ENCODE measurements at places on chromosomes 13 and 19. TPM values are rescaled to one million over a fixed set of nuclear protein-coding genes. Genes with fewer than 3 reads are reported as not detected.

- DNase-seq: no peak
Measured at GRCh38 chr13:111245576-111246384, 74.7 kb upstream of the TEX29 start.

DNA sequence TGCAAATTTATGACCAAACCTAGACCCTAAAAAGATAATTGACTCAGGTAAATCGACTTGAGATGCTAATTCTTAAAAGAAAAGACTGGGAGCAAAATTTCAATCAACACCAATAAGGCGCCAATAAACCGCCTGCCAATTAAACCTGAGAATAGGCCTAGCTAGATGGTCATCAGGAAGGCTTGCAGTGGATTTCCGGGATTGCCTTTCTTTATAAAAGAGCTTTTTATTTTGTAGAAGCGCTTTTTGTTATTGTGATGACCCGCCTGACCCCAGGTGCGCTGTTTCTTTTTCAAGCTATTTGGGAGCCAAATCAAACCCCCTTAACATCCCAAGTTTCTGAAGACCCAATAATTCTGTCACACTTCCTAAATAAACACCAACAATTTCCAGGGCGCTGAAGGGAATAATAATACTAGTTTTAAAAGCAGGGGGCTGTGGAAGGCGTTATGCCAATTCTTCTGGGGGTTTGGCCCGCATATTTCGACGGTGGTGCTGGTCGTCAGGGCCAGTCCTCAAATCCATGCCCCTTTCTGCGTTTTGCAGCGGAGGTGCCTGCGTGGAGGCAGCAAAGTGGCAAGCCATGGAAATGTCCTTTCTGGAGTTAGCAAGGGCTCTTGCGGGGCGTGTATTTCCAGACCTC is 2.9 kb upstream of the ZIC5 start:
- DNase-seq: no peak

DNA sequence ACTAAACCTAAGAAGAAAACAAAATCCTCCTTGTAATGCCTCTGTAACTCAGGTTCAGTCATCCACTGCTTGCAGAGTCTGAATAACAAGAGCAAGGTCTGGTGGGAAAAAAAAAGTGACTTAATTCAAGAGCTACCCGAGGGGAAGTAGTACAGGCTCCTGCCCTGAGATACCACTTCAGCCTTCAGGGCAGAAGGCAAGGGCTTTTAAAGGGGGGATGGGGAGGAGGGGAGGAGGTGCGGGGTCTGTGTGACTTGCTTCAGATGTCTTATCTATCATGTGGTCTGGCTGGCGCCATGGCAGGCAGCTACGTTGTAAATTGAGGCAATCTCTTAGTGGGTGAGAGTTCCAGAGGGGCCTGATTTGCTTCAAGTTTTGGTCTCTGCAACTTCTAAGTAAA is 66.7 kb downstream of the LRRC63 start:
- DNase-seq: no peak

- no peak for DNase-seq
Measured at GRCh38 chr19:30144802-30145201, 202.8 kb downstream of the URI1 start.

GRCh38 chr13:57409121-57409520 is 222.4 kb upstream of the PCDH17 start:
- DNase-seq: no peak

- DNase-seq: no peak
Measured at GRCh38 chr13:39803851-39804250, 148.4 kb downstream of the COG6 start.

- no peak for DNase-seq
Measured at GRCh38 chr13:79096099-79096498, 310.0 kb downstream of the RBM26 start.

ZNF497 gene
- polyA plus RNA-seq: 5.2 TPM

A1BG gene
- 1.5 TPM for polyA plus RNA-seq

PAN3 gene
- 44.8 TPM for polyA plus RNA-seq

MBD3L2 gene
- not detected for polyA plus RNA-seq

KIR2DL1 gene
- polyA plus RNA-seq: 0.12 TPM

HTR2A gene
- 0.61 TPM for polyA plus RNA-seq

TBCB gene
- 119 TPM for polyA plus RNA-seq

All from renal cortex interstitium (tissue), 15 donors.